Esophagus squamous epithelium (tissue), 5 donors: ENCODE measurements at places on chromosomes 11 and 22. TPM values are rescaled to one million over a fixed set of nuclear protein-coding genes. Genes with fewer than 3 reads are reported as not detected.

RANBP1 gene
- total RNA-seq, result 246 TPM

- H3K36me3 ChIP-seq, result no peaks in the 10 kb centered on the region
- no peaks in the 10 kb centered on the region for H3K27me3 ChIP-seq
- no peaks in the 10 kb centered on the region for H3K4me1 ChIP-seq
- H3K4me3 ChIP-seq, result no peak overlapping the region
Measured at GRCh38 chr22:32052936-32053791, 10.1 kb downstream of the SLC5A1 start.

UBE2L6 gene
- 46.4 TPM for total RNA-seq

KCNK7 gene
- 15.6 TPM for total RNA-seq

DNA sequence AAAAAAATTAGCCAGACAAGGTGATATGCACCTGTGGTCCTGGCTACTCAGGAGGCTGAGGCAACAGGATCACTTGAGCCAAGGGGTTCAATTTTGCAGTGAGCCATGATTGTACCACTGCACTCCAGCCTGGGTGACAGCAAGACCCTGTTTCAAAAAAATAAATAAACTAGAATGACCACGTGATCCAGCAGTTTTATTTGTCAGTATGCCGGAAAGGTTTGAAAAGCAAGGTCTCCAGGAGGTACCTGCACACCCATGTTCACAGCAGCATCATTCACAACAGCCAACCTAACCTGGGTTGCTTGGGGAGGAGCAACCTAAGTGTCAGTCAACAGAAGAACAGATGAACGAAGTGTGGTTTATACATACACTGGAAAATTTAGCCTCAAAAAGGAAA lies 78.7 kb upstream of the SEPTIN5 start:
- no peak for DNase-seq
- no peaks in the 10 kb centered on the region for H3K4me1 ChIP-seq
- no peak overlapping the region for H3K4me3 ChIP-seq
- peaks cover 13% of the 10 kb centered on the region for H3K27me3 ChIP-seq

- no peak for DNase-seq
- no peaks in the 10 kb centered on the region for H3K4me1 ChIP-seq
- no peaks in the 10 kb centered on the region for H3K27me3 ChIP-seq
- no peak overlapping the region for H3K27ac ChIP-seq
- H3K4me3 ChIP-seq, result no peak overlapping the region
Measured at GRCh38 chr11:3738241-3738640, 59.1 kb downstream of the NUP98 start.

GRCh38 chr11:77249427-77249826 lies 52.1 kb downstream of the GDPD4 start:
- no peaks in the 10 kb centered on the region for H3K4me1 ChIP-seq
- no peak overlapping the region for H3K4me3 ChIP-seq
- no peak for DNase-seq
- no peak overlapping the region for H3K27ac ChIP-seq

KCNK4 gene
- not detected for total RNA-seq

- no peaks in the 10 kb centered on the region for H3K36me3 ChIP-seq
- no peak for DNase-seq
- H3K27ac ChIP-seq, result no peak overlapping the region
Measured at GRCh38 chr22:22936915-22937656, 49.5 kb downstream of the IGLL5 start.

DNA sequence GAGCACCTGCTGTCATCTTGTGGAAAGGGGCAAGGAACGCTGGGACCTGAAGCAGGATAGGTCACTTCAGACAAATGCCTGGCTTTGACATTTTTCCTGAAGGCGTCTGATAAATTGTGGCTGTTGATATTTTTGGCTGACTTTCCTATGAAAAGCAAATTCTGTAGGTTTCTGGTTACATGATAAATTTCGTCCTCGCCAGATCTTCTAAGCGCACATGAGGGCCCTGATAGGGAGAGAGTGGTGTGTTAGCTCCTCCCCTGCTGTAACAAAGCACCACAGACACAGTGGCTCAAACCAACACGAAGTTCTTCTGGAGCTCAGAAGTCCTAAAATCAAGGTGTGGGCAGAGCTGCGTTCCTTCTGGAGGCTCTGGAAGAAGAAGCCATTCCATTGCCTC lies 19.6 kb downstream of the APOL4 start:
- no peaks in the 10 kb centered on the region for H3K4me1 ChIP-seq
- no peaks in the 10 kb centered on the region for H3K27me3 ChIP-seq
- no peak for DNase-seq
- H3K4me3 ChIP-seq, result no peak overlapping the region
- H3K27ac ChIP-seq, result no peak overlapping the region
- no peaks in the 10 kb centered on the region for H3K36me3 ChIP-seq

GRCh38 chr22:40463683-40464082 lies 93.3 kb downstream of the SGSM3 start:
- peaks cover 22% of the 10 kb centered on the region for H3K4me1 ChIP-seq
- peak overlapping the region; percentile 25 for H3K27ac ChIP-seq
- H3K27me3 ChIP-seq, result no peaks in the 10 kb centered on the region
- H3K36me3 ChIP-seq, result peaks cover 30% of the 10 kb centered on the region
- DNase-seq, result no peak

DNA sequence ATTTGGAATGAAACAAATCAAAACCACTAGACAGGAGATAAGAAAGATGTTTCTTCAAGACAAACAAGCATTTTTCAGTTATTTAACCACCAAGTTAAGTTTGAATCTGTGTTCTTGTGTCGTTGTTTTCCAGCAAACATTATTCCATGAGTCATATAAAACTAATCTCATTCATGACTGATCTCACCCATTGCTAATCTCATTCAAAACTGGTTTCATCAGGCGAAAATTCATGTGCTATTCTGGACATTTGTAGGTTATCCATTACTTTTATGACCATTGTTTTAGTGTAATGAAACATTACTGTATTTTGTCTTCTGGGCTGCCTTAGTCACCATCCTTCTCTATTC lies 221.8 kb downstream of the DDX10 start:
- H3K4me3 ChIP-seq, result no peak overlapping the region
- no peak for DNase-seq
- H3K36me3 ChIP-seq, result no peaks in the 10 kb centered on the region
- no peak overlapping the region for H3K27ac ChIP-seq
- no peaks in the 10 kb centered on the region for H3K27me3 ChIP-seq

- no peak overlapping the region for H3K4me3 ChIP-seq
Measured at GRCh38 chr11:129225190-129225589, 33.1 kb upstream of the ARHGAP32 start.

- H3K4me1 ChIP-seq, result peaks cover 25% of the 10 kb centered on the region
- H3K27ac ChIP-seq, result no peak overlapping the region
- no peak for DNase-seq
- H3K36me3 ChIP-seq, result no peaks in the 10 kb centered on the region
- H3K4me3 ChIP-seq, result no peak overlapping the region
Measured at GRCh38 chr11:75471176-75471973, 38.4 kb upstream of the KLHL35 start.

GRCh38 chr11:70496591-70497535 lies 98.5 kb downstream of the CTTN start:
- H3K27ac ChIP-seq, result no peak overlapping the region
- no peaks in the 10 kb centered on the region for H3K4me1 ChIP-seq
- no peak overlapping the region for H3K4me3 ChIP-seq
- peaks cover 15% of the 10 kb centered on the region for H3K27me3 ChIP-seq
- DNase-seq, result no peak

NRIP3 gene
- 1.3 TPM for total RNA-seq

DNA sequence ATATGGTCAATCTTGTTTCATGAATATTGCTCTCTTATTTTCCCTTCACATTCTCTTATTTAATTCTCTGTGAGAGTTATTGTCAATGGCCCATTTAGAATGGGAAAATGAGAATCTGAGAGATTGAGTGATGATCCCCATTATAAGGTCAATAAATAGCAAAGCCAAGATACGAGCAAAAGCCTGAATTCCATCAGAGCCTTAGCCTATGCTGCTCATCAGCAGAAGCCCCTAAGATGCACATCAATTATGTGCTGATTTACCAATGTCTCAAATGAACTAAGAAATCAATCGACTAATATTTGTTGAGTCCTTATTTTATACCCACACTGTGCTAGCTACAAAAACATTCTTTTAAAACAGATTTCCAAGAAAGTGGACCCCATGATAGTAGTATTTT lies 330.8 kb upstream of the DDI1 start:
- peaks cover 6% of the 10 kb centered on the region for H3K4me1 ChIP-seq
- no peaks in the 10 kb centered on the region for H3K27me3 ChIP-seq
- no peak overlapping the region for H3K4me3 ChIP-seq
- H3K27ac ChIP-seq, result no peak overlapping the region
- no peaks in the 10 kb centered on the region for H3K36me3 ChIP-seq

- no peak overlapping the region for H3K4me3 ChIP-seq
- no peaks in the 10 kb centered on the region for H3K36me3 ChIP-seq
- H3K27me3 ChIP-seq, result no peaks in the 10 kb centered on the region
- H3K4me1 ChIP-seq, result no peaks in the 10 kb centered on the region
Measured at GRCh38 chr11:102760344-102761035, 19.9 kb downstream of the MMP10 start.

RIC3 gene
- 14.1 TPM for total RNA-seq

DNA sequence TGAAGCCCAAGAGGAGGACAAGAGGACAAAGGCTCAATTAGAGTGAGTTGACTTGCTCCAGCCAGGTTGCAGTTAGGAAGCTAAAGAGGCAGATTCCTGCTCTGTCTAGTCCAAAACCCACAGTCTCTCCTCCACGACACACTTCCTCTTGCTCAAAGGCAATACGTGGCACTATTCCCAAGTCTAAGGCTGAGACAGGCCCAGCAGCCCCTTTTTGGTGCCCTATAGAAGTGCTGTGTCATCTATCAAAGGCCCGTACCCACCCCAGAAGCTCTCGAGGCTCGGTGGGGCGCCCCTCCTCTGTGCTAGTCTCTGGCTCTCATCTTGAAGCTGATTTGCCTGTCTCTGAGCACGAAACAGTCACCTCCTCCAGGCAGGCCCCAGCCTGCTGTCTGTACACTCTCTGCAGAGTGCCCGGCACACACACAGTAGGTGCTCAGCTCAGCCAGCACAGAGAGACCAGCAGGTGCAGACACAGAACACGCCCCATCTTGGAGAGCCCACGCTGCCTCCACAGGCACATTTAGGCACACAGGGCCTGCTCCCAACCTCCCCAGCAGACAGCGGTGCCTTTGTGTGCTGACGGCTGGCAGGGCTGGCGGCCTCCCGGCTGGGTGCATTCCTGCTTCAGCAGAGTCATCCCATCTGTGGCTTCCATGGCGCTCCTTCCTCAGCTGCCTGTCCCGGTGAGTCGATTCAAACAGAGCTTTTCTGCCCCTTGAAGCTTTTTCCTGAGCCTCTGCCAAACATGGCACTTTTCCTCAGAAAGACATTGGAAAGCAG lies 52.8 kb downstream of the MYH9 start:
- H3K27me3 ChIP-seq, result no peaks in the 10 kb centered on the region
- no peak for DNase-seq
- H3K4me1 ChIP-seq, result peaks cover 89% of the 10 kb centered on the region
- peaks cover 31% of the 10 kb centered on the region for H3K36me3 ChIP-seq
- H3K27ac ChIP-seq, result peak overlapping the region; percentile 98
